ENCODE measurements at places on chromosomes 16 and 17.

DNA sequence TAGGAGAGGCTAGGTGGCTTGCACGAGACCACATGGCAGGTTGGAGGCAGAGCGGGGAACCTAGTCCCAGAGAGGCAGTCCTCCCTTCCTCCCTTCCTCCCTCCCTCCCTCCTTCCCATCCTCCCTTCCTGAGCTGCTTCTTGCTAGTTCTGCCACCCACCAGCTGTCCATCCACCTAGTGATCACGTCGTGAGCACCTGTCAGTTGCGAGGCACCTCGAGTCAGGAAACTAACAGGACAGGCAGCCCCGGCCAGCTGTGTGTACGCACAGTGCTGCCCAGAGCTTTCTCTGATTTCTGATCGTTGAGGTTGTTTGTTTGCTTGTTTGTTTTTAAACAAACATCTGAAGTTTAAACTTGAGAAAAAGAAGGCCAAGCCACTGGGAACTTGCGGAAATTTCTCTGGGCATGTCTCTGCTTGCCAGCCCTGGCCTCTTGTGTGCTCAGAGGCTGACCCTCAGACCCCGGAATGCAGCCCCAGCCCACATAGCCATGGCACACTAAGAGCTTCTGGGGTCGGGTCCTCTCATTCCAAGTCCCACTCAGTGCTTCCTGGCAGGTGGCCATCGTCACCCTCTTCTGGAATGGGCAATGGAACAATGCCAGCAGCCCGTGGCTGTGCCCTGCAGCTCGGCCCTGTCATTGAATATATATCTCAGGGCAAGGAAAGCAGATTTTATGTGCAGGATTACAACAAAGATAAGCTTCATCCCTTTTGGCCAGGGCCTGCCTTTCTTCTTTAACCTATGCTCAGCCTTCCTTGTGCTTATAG is 174.0 kb downstream of the KATNIP start:
- no peak for DNase-seq

GRCh38 chr16:88653101-88653500 is 2.2 kb upstream of the CYBA start:
- DNase-seq: no peak

DNA sequence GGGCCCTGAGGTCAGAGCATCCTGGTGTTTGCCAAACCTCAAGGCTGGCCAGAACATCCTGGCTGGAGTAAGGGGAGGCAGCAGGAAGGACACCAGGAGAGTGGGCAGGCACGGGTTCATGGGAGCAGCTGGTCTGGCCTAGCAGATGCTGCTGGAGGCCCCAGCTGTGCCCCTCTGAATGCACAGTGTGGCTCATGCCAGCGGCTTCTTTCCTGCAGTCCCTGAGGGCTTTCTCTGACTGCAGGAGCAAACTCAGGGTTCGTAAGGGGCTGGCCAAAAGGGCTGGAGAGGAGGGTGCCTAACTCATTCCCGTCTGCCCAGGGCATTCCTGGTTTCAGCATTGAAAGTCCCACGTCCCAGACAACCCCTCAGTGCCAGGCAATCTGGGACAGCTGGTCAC is 78.7 kb downstream of the ZDHHC7 start:
- DNase-seq: no peak

GRCh38 chr17:76326306-76326705 is 18.2 kb upstream of the QRICH2 start:
- no peak for DNase-seq

DNA sequence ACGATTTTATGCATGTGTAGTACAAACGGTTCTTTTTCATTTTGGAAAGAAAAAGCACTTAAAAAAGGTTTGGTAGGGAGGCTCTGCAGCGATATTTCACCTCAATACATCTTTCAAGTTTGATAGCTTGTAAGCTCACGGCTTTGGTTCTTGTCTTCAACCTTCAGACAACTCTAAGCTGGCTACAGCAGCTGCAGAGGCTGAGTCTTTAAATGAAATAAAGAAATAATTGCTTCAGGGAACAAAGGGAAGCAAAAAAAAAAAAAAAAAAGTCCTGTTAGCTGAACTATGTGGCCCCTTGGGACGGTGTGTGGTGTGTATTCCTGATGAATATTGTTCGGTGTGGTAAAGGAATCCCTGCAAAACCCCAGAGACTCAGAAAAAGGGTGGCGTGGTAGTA is 265.1 kb downstream of the NTN1 start:
- DNase-seq: no peak

DNA sequence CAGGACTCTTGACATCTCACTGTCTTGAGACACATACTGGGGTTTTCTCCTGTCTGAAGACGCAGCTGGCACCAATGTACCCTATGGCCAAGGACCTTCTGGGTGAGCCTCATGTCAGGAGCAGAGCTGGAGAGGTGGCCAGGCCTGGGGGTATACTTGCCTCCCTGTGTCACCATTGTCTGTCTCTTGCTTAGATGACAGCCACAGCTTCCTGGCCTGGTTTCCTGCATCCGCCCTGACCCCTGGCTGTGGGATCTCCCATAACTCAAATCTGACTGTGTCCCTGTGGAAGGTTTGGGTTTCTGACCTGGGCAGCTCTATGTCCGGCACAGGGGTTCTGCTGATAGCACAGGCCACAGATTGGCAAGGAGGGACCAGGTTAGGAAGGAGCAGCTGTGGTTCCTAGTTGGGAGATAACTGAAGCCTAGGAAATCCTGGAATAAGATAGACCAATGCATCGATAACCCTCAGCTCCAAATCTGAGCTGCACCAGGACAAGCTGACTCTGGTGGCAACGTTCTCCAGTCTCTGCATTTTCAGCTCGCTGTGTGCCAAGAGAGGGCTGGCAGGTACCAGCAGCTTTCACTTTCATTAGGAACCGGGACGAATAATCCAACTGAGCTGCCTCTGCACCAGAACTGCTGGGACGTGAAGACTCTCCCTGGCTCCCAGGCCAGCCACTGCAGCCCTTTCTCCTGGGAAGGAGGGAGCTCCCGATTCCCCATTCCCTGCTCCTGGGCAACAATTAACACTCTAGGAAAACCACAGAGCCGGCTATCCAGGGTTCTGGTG is 5.0 kb downstream of the DEXI start:
- DNase-seq: no peak

DNA sequence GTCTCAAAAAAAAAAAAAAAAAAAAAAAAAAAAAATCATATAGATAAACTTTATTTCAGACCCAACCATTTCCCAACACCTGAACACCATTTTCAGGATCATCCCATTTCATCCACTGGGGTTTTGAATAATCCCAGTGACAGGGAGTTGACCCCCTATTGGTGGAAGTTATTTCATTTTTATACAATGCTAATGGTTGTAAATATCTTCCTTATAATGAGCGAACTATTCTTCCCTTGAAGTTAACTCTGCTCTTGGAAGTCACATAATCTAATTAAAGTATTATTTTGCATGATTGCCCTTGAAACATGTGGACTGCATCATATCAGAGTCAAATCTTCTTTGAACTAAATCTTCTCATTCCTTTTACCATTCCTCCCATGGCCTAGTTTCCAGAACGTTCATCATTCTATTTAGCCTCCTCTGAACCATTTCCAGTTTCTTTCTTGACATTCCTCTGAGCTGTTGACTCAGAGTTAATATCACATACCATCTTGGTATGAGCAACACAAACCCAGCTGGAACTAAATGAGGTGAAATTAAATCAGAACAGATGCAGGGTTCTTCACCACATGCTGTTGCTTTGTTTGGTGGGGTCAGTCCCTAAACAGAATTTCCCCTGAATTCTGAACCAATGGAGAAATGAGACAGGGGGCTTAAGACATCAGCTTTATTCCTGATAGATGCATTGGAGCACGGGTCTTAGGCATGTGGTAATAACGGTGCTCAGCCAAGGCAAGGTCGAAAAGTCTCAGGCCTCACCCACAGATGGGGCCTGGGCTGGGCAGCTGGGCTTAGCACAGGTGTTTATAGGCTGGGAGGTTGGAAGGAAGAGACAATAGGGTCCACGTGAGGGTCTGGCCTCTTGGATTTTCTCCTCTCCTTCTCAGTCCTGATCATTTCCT is 8.9 kb downstream of the HSD17B2 start:
- no peak for DNase-seq

- DNase-seq: no peak
Measured at GRCh38 chr17:5919089-5919488, 151.1 kb upstream of the WSCD1 start.

- no peak for DNase-seq
Measured at GRCh38 chr17:15121426-15121825, 143.7 kb downstream of the PMP22 start.
